HT1080 (cell line): ENCODE measurements at places on chromosomes 3 and 15.
A peak's percentile ranks its signal among the peaks of the same experiment; 100 is the strongest.

- no peak for DNase-seq
Observed at GRCh38 chr3:58657036-58657520, 9.5 kb downstream of the FAM3D start.

DNA sequence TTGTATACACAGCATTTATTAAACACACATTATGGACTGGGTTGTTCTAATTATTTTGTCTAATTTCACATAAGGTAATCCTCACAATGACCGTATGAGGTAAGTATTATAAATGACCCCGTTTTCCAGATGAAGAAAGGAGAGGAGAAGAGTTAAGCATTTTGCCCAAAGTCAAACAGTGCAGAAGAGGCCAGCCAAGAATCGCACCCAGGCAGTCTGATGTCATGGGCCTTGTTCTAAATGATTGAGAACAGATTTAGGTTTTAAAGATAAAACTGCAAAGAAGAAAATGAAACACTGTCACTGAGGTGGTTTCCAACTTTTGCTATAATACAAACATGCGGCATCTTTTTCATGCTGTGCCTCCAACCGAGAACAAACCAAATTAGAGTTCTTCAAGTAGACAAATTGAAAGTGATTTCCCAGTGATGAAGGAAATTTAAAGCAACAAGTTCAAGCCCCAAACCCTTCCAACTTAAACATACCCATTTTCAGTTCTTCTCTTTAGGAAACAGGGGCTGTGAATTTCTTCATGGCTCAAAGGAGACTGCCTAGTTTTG, 155.3 kb downstream of the THRB start:
- no peak for DNase-seq

DNA sequence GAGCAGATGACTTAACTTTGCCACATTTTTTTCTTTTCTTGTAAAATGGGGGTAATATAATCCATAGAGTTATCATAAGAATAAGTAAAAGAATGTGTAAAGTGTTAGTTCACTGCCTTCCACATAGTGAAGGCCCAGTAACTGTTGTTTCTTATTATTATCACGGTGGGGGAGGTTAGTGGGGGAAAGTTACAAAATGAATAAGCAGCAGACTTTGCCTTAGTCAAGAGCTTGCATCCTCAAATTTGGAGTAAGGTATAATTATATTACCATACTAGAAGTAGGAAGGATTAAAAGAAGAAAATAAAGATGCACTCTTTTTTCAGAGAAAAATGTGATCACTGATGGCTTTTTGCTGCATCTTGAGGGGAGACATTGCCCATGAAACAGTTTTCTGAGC, 247.6 kb downstream of the PTPRG start:
- DNase-seq = no peak

DNA sequence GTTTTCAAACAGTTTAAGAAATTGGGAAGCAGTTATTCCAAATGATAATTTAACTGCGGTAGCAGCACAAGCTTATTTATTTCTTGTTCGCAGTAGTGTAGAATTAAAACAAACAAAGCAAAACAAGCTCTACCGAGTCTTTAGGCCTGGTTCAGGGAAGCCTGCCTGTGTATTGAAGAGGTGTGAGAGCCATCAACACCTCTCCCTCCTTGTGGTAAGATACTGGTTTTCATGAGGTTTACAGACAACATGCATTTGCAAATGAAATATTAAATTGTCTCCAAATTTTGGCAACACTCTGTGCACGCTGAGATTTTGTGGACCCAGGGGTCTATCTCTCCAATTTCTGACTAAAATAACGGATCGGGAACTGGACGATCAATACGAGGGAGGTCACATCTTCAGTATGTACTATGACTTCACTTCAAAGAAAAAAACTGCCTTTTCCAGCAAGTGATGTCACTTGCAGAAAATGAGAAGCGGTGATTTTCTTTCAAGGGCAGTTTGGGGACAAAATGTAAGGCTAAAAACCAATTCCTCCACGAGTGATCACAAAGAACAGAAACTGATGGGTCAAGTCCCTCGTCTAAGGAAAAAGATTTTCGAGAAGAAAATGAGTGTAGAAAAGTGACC, 721 bp downstream of the ATR start:
- no peak for DNase-seq

GRCh38 chr15:85756411-85757072, 38.2 kb downstream of the KLHL25 start:
- DNase-seq = no peak

GRCh38 chr3:69777582-69777967, 38.3 kb downstream of the MITF start:
- no peak for DNase-seq

DNA sequence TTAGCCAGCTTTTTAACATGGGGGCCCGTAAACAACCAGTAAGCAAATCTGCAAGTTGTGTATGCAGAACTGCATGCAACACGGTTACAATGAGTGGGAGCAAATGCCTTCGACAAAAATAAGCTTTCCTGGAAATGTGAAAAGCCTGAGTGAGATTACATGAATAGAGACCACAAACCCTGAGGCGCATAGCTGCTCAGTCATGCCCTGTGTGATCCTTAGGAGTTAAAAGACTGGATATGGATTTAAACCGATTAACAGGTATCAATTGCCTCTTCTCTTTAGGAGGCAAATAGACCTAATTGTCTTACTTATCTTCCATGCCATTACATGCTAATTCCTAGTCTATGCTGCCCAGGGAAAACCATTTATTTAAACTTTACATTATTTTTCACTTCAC, 810.3 kb downstream of the ROBO1 start:
- no peak for DNase-seq

GRCh38 chr3:126873416-126873815, 109.5 kb upstream of the PLXNA1 start:
- no peak for DNase-seq

- peak; percentile 87 for DNase-seq
Observed at GRCh38 chr3:197490098-197491058, 65.4 kb downstream of the BDH1 start.

DNA sequence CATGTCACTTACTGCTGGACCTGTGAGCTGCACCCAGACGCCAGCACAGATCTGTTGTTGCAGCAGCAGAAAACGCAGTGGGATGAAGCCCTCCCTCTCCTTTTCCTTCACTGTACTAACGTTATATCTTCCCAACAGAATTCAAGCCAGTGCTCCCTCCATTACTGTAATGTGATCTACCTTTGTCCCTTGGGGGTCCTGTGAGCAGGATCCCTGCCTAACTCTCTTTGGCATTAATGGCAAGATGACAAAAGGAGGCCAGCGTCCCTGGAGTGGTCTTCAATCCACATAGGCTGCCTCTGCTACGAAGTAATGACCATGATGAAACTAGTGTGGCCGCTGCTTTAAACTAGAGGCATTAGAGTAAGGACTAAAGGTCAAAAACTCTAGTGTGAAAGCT, 69.3 kb upstream of the SOX14 start:
- no peak for DNase-seq

DNA sequence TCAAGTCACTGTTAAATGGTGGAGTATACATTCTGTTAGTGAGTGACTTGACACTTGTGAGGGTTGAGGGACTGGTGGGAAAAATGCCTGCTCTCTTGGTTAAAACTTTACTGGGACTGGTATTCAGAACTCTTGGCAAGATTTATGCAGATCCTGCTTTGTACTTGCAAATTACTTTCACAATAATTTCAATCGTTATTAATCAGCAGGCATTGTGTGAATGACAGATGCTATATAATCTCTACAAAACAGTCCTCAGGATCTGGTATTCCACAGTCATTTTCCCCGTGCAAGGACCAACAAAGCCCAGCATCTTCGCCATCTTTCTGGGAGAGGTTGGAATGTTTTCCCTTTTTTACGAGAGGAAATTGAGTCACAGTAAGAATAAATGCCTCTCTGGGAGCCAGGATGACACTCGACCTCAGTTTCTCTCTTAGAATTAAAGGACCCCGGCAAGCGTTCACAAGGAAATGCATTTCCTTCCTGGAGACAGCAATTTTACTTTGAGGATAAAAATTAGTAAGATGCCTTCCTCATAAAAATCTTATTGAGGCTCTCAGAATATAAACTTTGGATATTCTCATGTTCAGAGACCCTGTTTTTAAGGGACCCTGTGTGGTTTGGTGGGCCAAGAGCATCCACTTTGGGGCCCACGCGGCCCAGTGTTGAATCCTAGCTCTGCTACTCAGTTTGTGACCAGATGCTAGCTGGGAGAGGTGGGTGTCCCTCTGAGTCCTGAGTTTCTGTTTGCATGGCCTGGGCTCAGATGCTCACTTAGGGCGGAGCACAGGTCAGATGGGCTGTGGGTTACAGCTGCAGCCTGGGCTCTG, 45.3 kb upstream of the PLCL2 start:
- peak; percentile 36 for DNase-seq

DNA sequence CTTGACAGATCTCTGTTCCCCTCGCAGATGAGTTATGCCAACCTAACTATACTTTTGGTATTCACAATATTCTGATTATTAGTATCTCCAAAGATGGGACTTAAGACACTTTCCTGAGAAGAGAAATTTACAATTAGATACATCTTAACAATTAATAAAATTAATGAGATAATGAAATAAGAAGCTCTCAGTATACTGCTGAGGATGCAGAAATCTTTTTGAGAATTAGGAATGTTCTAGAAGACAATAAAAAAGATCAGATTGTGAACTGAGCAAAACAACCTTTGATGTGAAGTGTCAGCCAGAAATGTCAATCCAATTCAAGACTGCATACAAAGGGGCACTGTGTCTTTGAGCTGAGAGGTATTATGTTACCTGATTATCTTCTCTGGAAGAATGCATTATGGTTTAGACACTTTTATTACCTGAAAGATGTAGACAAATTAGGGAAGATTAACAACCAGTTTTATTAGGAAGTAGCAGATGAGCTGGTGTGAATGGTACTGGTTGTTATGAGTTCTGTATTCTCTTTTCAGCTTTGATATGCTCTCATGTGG, 262.9 kb downstream of the TIGIT start:
- DNase-seq = no peak

GRCh38 chr3:127457094-127457475, 133.4 kb downstream of the TPRA1 start:
- peak; percentile 86 for DNase-seq
